Stimulated activated CD8-positive, alpha-beta memory T cell treated with anti-CD3 and anti-CD28 coated beads, Interleukin-7, amount 100 ng/mL, for 1 hour (primary cell): ENCODE measurements at places on chromosomes 4 and X.

DNA sequence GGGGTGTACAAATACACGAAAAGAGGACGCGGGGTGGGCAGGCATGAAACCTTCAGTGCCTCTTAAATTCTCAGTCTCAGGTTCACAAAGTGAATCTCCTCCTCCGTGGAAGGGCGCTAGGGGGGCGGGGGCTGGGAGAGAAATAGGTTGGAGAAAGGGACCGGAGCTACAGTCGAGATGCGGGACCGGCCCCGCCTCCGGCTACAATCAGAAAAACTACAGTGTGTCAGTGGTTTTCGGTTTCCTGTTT is 3.4 kb downstream of the MAML3 start:
- no peak for DNase-seq

- DNase-seq: no peak
Measured at GRCh38 chr4:76341063-76341462, 34.5 kb downstream of the STBD1 start.

DNA sequence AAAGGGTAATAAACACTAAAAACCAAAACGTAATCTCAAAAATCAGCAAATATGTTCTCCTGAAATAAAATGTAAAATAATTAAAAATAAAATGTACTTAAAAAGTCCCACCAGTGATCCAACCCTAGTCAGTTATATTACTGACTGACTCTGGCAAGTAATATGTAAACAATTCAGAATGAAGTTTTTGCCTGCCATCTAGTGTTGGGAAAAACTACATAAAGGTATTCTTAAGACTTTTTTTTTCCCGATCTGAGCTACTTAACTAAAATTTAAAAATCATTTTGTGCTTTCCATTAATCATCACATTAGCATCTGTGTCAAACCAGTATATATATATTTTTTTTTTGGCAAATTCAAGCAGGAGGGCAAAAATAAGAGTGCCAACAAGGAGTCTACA is 24.0 kb downstream of the RCHY1 start:
- no peak for DNase-seq

GRCh38 chr4:107896158-107896645 is 35.1 kb upstream of the CYP2U1 start:
- DNase-seq: no peak

- DNase-seq: no peak
Measured at GRCh38 chr4:30972542-30972941, 252.4 kb downstream of the PCDH7 start.

DNA sequence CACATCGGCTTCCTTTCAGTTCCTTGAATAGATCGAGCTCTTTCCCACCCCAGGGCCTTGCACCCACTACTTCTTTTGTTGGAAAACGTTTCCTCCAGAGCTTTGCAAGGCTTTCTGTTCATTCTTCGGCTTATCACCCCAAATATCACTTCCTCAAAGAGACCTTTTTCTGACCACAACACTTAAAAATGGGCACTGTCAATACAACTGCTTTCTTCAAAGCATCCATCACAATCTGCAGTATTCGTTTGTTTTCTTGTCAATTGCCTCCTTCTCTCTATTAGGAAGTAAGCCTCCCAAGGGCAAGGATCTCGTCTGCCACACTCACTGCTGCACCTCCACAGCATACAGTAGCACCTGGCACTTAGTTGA is 17.7 kb upstream of the CENPU start:
- DNase-seq: no peak

- no peak for DNase-seq
Measured at GRCh38 chr4:130478406-130478805, 1382.5 kb downstream of the C4orf33 start.

- no peak for DNase-seq
Measured at GRCh38 chr4:24519649-24520048, 64.7 kb downstream of the DHX15 start.

DNA sequence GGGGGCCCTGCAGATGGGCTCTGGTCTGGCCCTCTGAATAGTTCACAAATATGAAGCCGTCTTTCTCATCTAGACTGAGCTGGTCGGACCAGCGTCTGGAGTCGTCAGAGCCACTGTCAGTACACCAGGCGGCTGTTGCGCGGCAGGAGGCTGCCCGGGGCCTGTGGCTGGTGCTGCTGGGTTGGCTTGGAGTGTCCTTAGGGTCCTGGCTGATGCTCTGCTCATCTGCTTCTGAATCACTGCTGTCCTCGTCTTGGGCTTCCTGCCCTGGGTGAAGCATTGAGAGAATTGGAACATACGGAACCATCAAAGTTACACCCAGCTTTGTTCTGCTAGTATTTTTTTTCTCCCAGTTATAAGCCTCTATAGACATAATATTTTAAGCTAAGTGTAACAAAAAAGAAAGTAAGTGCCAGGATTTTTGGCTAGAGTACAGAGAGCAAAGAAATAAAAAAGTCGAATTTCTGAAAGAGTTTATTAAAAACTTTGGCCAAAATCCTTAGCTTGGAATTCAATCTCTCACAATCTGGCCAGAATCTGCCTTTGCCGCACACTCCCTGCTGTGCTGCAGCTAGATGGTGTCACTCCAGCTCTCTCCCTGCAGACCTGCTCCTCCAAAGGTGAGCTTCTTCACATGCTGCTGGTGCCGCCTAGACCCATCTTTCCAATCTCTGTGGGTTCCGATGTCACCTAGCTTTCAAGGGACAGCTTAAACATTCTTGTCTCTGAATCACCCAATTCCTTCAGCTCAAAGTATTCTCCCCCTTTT is 96.2 kb downstream of the CDS1 start:
- DNase-seq: no peak

DNA sequence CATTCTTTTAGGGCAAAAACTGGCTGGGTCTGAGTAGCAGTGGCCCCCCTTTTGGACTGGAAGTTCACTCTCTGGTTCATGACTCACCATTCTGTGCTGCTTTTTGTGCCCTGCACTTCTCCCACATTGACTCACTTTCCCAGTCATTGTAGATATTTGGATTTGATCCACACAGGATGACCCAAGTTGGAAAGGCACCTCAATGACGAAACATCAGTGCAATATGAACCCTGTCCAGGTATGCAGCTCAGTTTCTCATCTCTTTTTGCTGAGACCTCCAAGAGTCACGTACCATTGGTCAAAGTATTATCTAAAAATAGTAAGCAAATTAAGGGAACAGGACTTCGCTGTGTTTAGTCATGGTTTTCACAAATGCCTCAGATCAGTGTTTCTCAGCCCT is 92.7 kb downstream of the CBLL2 start:
- DNase-seq: no peak

GRCh38 chrX:54180403-54180802 is 2.7 kb downstream of the FAM120C start:
- DNase-seq: no peak

DNA sequence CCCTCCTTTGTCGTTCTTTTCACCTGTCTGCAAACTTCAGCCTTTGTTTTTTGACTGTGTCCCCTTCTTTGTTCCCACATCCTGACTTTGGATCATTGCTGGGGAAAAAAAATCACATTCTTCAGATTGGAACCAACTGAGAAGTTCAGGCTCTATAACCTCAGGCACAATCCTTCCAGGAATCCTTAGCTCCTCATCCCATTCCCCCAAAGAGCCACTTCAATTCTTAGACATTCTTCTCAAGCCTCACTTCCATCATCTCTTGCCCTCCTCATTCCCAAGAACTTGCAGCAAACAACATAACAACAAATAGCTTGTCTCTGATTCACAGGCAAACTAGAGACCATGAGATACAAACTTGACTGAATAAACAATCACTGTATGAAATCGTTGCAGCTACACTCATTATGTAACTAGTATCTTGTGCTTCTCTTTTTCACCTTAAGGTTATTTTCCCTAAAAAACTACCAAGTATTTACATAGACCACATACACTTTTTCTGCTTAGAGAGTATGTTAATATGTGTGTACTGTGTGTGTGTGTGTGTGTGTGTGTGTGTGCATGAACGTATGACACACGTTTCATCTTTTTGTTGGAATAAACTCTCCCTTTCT is 26.4 kb upstream of the PGM2 start:
- no peak for DNase-seq

DNA sequence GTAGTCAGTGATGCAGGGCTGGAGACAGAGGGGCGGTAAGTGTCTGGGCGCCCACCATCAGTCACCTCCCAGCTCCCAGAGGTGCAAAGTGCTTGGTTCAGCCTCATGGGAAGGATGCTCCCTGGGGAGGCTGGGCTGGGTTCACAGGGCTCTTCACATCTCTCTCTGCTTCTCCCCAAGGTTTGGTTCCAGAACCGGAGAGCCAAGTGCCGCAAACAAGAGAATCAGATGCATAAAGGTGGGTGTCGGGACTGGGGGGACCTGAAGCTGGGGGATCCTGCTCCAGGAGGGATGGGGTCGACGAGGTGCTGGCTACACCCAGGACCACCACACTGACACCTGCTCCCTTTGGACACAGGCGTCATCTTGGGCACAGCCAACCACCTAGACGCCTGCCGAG is 10.1 kb downstream of the SHOX start:
- DNase-seq: no peak

- no peak for DNase-seq
Measured at GRCh38 chrX:76253432-76253831, 80.6 kb downstream of the PBDC1 start.

DNA sequence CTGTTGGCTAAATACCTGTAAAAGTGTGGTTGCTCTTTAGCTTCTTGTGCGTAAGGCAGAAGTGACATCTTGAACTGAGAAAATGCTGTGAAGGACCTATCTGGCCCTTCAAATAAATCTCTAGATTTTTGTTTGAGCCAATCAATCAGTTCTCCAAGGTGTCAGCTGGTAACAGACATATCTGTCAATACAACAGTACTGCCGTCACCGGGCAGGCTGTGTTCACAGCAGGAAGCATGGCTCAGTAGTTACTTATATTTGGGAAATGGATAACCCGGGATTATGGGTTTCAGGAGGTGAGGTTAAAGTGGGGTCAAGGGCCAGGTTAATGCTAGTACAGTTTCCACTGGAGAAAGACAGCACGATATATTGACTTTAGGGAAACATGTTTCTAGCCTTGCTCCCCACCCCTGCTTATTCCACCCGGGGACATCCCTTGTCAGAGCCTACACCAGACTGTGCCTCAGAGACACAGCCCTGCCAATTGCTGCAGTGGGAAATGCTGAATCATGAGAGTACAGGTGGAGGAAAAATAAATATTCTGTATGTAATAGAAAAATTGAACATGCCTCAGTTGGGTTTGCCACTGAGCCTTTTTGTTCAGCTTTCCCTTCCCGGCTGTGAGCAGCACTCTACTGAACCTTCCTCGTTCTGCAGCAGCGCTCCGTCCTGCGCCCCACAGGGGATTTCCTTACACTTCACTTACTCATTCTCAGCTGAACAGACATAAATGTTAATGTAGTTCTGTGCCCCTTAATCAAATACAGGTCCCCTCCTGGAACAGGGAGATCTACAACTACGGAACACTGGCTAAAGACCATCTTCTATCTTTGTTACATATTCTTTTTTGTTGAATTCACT is 121.1 kb downstream of the MGST2 start:
- no peak for DNase-seq

DNA sequence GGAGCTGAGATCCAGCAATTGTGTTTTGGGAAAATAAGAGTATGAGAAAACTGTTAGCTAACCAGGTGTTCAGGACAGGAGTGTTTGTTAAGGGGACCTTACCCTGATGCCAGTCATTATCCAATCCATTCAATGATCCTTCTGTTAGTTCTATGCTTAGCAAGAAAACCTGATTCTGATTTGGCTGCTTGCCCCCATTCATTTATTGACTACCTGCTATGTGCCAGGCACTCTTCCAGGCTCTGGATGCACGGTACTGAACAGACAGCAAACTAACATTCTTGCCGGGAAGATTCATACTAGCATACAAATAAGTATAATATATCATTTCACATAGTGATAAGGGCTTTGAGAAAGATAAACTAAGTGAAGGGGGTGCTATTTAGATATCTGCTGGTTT is 1.0 kb upstream of the MECP2 start:
- no peak for DNase-seq

- DNase-seq: no peak
Measured at GRCh38 chr4:155614111-155614762, 52.4 kb upstream of the GUCY1A1 start.

GRCh38 chrX:47572773-47573340 is 9.4 kb upstream of the TIMP1 start:
- no peak for DNase-seq

- DNase-seq: no peak
Measured at GRCh38 chrX:121831601-121832000, 784.2 kb downstream of the GLUD2 start.
